ENCODE measurements at places on chromosomes 1 and 21.

- no peak for DNase-seq
Measured at GRCh38 chr1:51236531-51237350, 668 bp downstream of the RNF11 start.

DNA sequence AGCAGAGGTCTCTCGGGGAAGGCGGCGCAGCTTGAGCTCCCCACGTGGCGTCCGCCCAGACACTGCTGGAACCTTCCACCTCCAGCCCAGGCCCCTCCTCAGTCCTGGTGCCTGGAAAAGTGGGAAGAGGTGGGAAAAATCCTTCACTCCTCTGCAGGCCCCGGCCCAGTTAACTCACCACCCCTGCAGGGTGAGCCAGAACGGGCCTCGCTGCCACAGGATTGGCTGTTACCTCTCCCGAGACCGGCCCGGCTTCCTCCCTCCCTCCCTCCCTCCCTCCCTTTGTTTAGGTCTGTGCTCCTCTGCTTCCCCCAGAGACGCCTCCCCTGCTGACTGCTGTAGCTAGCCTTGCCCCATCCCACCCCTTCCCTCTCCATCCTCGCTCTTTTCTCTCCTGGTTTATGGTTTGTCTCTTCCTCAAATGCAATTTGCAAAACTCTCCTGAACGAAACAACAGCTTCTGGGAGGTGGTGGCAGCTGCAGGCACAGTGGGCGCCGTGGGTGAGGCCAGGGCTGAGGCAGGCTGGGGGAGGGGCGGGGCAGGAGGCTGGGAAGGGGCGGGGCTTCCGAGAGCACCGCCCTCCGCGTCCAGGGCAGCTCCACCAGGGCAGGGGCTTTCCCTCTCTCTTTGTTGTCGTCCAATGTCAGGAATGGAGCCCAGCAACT, 6.5 kb downstream of the CAPN9 start:
- no peak for DNase-seq

GRCh38 chr21:38134084-38134873, 122.5 kb upstream of the KCNJ15 start:
- DNase-seq: no peak

GRCh38 chr1:204461331-204462228, 33.0 kb downstream of the PIK3C2B start:
- no peak for DNase-seq
